Activated CD4-positive, alpha-beta T cell treated with anti-CD3 and anti-CD28 coated beads for 4 hours (primary cell): ENCODE measurements at places on chromosomes 4 and X.
A peak's percentile ranks its signal among the peaks of the same experiment; 100 is the strongest.

- DNase-seq: peak; percentile 56
Measured at GRCh38 chr4:173370130-173370476, 651 bp upstream of the SAP30 start.

- DNase-seq: no peak
Measured at GRCh38 chr4:188372058-188372457, 232.8 kb downstream of the TRIML1 start.

DNA sequence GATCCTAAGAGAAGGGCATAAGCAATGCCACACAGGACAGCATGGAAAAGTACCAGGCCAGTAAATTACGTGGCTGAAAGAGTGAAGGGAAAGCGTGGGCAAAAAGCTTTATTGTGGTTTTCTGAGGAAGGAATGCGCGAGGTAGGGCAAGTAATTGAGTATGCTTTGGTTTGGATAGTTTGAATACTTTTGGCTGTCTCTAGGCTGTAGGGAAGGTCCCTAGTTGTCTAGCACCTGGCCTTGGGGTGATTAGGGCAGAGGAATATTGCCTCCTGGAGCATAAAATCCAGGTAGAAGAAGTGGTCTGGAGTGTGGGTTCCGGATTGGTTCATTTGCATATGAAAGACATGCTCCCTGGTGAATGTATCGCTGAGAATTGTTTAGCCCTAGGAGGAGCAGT is 46.4 kb upstream of the NALF2 start:
- no peak for DNase-seq

- no peak for DNase-seq
Measured at GRCh38 chrX:9533611-9534010, 68.8 kb downstream of the TBL1X start.

DNA sequence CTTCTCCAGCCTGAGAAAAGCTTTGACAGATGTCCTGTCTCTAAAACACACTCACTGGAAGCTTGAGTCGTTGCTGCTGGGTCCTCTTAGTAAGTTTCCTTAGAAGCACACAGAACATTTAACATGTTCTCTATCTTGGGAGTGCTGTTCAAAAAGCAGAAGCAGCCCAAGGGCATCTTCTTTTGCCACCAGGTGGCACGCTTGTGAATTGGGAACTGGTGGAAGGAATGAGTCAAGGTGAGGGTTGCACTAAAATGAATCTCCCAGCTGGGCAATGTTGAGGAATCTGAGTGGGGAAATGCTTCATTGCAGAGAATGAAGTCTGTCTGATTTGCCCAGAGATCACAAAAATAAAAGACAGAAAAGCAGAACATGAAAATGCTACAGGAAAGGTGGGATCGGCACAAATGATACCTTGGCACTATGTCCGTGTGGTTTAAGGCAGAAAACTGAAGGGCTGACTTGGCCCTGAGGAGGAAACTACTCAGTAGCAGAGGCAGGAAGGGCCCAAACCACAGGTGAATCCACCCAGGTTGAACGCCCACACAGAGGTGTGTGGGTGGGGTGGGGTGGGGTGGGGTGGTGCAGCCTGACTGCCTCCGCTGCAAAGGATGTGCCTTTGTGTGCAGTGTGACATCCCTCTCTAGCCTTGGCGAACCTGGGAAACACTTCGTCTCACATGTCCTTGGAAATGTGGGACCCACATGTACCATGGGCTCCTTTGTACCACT is 26.0 kb downstream of the KIT start:
- DNase-seq: peak; percentile 51

GRCh38 chrX:15413101-15413500 is 28.9 kb upstream of the VEGFD start:
- no peak for DNase-seq

GRCh38 chr4:9916346-9916745 is 105.0 kb downstream of the SLC2A9 start:
- no peak for DNase-seq

DNA sequence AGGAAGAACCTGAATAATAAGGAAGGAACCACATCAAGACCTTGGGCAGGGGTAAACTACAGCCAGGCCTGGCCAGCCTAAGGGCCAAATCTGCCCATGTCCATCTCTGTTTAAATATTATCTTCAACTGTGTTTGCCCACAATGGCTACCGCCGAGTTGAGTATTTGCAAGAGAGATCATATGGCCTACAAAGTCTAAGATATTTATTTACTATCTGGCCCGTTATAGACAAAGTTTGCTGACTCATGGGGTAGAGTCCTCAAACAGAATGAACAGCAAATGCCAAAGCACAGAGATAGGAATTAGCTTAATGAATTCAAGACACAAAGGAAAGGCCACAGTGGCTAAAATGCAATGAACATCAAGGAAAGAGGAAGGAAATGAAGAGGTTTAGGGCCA is 44.8 kb downstream of the RPS6KA3 start:
- DNase-seq: no peak

DNA sequence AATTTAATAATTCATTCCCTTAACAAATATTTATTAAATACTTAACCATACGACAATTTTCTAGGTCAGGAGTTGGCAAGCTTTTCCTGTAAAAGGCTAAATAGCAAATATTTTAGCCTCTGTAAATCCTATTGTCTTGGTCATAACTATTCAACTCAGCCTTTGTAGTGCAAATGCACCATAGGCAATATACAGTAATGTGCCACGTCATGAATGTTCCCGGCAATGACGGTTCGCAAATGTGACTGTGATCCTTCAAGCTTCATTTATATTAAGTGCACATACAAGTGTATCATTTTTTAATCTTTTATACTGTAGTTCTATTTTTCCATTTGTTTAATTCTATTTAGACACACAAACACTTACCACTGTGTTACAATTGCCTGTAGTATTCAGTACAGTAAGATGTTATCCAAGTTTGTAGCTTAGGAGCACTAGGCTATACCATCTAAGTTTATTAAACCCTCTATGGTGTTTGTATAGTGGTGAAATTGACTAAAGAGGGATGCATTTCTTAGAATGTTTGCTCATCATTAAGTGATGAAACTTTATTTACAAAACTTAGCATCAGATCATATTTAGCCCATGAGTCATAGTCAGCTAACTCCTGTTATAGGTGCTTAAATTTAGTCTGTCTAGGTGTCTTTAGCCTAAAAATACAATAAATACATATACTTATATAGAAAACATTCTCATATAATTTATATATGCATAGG is 553.6 kb downstream of the STPG2 start:
- no peak for DNase-seq

- peak; percentile 62 for DNase-seq
Measured at GRCh38 chrX:106481341-106481740, 130.4 kb upstream of the RADX start.

- no peak for DNase-seq
Measured at GRCh38 chrX:31093639-31093975, 21.8 kb upstream of the FTHL17 start.

DNA sequence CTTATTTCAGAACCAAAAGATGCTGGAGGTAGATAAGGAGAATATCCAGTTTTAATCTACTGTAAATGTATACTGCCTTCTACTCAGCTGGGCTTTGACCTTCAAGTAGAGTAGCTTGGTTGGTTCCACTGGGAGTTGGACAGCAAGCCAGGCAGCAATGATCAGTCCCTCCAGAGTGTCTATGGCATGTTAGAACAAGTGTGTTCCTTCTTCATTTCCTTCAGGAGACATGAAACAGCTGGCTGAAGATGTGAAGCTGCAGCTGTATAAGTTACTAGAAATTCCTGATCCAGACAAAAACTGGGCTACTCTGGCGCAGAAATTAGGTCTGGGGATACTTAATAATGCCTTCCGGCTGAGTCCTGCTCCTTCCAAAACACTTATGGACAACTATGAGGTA is 111.1 kb downstream of the NFKB1 start:
- no peak for DNase-seq

GRCh38 chrX:143648705-143649104 is 12.8 kb upstream of the SLITRK4 start:
- DNase-seq: no peak

- peak; percentile 15 for DNase-seq
Measured at GRCh38 chrX:149829751-149830191, 48.0 kb downstream of the MAGEA9 start.

GRCh38 chrX:118286066-118286762 is 59.7 kb upstream of the WDR44 start:
- no peak for DNase-seq

GRCh38 chrX:38641197-38641596 is 79.9 kb downstream of the TSPAN7 start:
- no peak for DNase-seq

DNA sequence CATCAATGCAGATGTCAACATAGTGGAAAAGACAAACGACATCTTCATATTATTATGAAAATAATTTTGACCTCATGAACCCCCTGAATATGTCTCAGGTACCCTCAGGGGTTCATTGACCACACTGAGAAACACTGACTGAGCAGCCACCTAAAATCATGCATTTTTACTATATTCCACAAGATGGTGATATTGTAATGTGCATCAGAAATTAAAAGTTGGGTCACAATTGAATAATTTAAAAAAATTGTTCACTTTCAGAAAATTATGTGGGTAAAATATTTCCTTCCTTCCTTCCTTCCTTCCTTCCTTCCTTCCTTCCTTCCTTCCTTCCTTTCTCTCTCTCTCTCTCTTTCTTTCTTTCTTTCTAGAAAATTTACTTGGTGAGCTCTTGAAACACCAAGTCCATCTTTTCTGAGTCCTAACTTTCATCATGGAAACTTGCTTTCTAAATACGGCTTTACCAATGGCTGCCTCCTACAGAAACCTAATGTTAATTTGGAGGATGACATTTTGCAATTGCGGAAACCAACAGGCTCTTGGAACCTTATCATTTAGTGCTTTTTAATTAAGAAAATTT is 103.6 kb downstream of the RTL3 start:
- no peak for DNase-seq

- no peak for DNase-seq
Measured at GRCh38 chr4:53306729-53307128, 59.1 kb downstream of the SCFD2 start.

GRCh38 chrX:45172890-45173289 is 27.8 kb downstream of the DIPK2B start:
- no peak for DNase-seq

- no peak for DNase-seq
Measured at GRCh38 chr4:20251796-20252655, at the start of gene SLIT2. TSS of gene SLIT2 (plus strand) at chr4:20251905. CDS start at chr4:20253816, 1,911 bp downstream.

GRCh38 chrX:107851215-107851614 is 25.5 kb downstream of the MID2 start:
- DNase-seq: no peak

DNA sequence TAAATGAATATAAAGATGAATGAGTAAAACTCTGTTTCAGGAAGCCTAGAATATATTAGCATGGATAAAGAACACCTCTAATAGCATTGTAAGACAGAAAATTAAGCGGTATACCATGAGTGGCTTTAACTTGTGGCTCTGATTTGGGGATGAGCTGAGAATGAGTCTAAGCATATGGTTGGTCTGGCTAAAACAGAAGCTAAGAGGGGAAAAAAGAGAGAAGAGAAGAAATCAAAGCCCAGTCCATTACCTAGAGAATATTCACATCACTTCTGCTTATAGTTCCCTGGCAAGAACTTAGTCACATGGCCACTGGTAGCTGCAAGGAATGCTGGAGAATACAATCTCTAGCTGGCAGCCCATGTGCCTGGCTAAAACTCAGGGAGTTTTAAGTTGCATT is 414.5 kb downstream of the PRDM5 start:
- no peak for DNase-seq

- no peak for DNase-seq
Measured at GRCh38 chr4:8467016-8467415, 26.4 kb downstream of the TRMT44 start.

DNA sequence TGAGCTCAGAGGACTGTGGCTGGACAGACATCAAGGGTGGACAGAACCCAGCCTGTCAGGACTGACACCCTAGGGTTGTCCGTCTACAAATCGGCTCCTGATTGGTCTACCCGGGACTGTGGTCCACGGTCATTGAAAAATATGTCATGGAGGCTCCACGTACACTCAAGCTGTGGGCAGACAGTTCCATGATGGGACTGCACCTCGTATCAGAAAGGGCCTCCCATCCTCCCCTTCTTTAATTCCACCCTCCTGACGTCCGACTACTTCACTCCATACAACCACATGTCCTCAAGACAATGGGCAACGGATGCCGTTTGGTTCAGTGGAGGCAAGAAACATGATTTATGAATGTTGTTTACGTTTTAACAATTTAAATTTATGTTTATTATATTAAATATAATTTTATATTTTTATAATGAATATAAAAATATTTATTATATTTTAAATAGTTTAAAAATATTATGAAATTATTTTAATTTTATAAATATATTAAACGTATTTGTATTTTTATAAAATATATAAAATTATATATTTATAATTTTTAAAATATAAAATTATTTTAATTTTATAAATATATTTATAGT is 58.0 kb upstream of the SHOX start:
- DNase-seq: no peak

DNA sequence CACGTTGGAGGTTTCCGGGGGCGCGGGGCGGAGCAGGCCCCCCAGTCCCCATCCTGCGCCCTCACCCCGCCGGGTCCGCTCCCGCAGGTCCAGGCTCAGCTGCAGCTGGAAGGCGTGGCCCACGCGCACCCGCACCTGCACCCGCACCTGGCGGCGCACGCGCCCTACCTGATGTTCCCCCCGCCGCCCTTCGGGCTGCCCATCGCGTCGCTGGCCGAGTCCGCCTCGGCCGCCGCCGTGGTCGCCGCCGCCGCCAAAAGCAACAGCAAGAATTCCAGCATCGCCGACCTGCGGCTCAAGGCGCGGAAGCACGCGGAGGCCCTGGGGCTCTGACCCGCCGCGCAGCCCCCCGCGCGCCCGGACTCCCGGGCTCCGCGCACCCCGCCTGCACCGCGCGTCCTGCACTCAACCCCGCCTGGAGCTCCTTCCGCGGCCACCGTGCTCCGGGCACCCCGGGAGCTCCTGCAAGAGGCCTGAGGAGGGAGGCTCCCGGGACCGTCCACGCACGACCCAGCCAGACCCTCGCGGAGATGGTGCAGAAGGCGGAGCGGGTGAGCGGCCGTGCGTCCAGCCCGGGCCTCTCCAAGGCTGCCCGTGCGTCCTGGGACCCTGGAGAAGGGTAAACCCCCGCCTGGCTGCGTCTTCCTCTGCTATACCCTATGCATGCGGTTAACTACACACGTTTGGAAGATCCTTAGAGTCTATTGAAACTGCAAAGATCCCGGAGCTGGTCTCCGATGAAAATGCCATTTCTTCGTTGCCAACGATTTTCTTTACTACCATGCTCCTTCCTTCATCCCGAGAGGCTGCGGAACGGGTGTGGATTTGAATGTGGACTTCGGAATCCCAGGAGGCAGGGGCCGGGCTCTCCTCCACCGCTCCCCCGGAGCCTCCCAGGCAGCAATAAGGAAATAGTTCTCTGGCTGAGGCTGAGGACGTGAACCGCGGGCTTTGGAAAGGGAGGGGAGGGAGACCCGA is 14.0 kb downstream of the SHOX start:
- no peak for DNase-seq

DNA sequence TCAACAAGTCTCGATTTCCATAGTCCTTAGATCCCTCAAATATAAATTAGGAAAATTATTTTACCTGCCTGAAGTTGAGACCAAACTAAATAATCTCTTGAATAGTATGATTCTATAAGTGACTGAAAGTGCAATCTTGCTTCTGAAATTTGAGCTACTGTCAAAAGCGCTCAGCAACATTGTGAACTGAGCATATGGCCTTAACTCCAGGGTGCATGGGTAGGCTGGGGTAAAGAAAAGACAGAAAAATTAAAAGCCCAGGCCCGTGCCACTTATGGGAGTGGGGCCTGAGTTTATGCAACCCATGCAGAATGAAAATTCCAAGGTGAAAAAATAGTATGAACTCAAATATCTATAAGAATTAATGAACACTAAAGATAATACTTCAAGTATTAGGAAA is 9.8 kb downstream of the PGRMC2 start:
- DNase-seq: no peak

- DNase-seq: no peak
Measured at GRCh38 chr4:63349674-63350025, 1059.6 kb downstream of the TECRL start.

- DNase-seq: peak; percentile 32
Measured at GRCh38 chrX:137031517-137032340, 2.1 kb downstream of the GPR101 start.
